ENCODE measurements at places on chromosomes 2 and 18.

- peak; percentile 6 for ATAC-seq
Observed at GRCh38 chr2:218370410-218371063, 11.5 kb upstream of the SLC11A1 start.

- no peak for ATAC-seq
Observed at GRCh38 chr2:57726294-57726693, 320.3 kb upstream of the VRK2 start.

DNA sequence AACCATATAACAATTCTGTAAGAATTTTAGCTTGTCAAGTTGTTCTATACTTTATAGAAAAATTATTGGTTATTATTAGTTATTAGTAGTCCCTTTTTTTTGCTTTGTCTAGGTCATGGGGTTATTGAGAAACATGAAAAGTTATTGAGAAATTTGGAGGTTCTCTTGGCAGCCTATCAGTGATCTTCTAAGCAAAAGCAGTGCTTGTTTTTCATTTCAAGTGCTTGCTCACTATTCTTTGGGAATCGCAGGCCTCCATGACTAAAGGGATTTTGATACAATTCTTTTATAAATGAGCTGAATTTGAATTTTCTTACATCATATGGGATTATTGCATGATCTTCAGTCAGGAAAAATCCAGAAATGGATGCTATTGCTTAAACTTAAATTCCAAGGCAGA lies 25.8 kb downstream of the PLEKHA3 start:
- ATAC-seq, result no peak

DNA sequence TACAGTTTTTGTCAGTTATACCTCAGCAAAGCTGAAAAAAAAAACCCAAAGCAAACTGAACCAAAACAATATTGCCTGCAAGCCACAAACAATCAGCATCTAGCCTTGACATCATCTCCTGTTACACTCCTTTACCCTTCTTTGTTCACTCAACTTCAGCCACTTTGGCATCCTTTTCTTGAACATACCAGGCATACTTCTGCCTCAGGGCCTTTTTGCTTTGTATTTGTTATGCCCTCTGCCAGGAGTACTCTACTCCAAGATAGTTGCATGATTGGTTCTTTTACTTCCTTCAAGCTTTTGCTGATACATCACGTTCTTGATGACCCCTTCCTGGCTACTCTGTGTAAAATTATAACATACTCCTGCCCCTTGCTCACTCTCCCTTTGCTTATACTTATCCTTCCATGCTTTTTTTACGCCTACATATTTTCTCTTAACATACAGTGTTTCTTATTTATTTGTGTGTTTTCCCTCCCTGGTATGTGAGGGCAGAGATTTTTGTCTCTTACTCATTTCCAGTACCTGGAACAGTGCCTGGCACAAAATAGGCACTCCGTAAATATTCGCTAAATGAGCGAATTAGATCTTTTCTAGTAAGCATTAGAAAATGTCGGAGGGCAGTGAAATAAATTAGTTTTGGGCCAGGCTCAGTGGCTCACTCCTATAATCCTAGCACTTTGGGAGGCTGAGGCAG lies 12.7 kb downstream of the ABI2 start:
- no peak for ATAC-seq

DNA sequence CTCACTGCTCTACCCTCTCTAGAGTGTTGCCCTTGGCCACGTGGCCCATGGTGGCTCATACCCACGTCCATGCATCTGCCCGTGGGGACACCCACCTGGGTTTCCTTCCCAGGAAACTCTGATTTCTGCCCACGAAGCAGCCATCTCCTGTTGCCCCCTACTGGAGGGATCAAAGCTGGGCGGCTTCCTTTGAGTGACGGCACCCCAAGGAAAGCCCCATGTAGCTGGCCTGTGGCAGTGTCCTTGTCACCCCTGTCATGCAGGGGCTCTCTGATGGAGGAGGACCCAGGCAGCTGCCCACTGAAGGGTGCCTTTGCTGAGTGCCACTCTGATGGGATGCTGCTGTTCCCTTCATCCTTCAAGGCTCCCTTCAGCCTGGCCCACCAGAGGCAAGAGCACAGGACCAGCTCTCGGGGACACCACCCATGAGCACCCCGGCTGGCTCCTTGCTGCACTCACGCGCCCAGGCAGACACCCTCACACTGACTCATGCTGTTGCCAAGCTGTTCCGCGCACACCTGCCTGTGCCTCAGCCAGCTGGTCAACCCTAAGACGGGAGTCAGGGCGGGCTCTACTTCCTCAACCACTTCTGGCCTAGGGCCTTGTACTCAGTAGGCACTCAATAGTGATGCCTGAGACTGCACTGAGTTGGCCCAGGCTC lies 101.1 kb downstream of the CTIF start:
- peak; percentile 93 for ATAC-seq

GRCh38 chr2:151855111-151855510 lies 26.9 kb upstream of the ARL5A start:
- no peak for ATAC-seq

DNA sequence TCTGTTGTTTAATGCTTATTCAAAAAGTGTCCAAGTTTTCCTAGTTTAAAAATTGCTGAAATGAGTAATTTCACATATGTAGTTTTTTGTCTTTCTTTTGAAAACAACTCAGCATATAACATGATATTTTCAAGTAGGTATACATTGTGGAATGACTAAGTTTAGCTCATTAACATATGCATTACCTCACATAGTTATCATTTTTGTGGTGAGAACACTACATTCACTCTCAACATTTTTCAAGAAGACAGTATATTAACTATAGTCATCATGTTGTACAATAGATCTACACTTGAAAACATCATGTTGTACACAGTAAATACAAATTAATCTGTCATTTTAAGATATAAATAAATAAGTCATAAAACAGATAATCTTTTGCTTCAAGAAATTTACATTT lies 340.0 kb downstream of the CCDC85A start:
- ATAC-seq, result no peak

DNA sequence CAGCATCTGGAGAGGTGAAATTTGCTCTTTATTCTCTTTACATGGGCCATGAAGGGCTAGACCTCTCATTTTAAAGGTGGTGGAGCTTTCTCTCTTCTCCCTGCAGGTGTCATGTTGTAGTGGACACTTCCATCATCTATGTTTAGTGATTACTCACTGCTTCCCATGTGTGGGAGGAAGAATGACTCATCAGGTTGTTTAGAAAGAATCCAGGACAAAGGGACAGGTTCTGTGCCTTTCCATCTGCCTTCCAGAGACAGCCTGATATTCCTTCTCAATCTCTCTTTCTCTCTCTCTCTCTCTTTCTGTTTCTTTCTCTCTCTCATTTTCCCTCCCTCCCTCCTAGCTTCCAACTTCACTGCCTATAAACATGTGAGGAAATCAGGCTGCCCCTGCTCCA lies 38.7 kb downstream of the SCG2 start:
- peak; percentile 77 for ATAC-seq

DNA sequence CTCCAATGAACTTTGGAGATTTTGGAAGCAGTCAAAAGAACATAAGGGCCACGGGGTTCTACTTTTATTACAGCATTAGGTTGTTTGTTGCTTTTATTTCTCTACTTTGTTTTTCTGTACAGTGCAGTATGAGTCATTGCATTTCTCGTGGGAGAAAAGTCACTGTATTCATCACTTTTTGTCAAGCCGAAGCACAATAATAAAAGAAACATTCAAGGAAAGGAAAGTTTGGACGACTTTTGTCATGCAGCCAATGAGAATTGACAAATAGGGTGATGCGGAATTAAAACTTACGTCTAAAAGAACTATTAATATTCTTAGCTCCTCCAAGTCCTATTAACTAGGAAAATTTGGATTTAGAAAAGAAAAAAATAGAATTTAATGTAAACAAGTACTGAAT lies 209.9 kb downstream of the TMEM182 start:
- no peak for ATAC-seq

GRCh38 chr2:222861411-222862105 lies 722 bp downstream of the ACSL3 start:
- ATAC-seq, result peak; percentile 42

- no peak for ATAC-seq
Observed at GRCh38 chr18:5467671-5468070, 76.1 kb downstream of the EPB41L3 start.

DNA sequence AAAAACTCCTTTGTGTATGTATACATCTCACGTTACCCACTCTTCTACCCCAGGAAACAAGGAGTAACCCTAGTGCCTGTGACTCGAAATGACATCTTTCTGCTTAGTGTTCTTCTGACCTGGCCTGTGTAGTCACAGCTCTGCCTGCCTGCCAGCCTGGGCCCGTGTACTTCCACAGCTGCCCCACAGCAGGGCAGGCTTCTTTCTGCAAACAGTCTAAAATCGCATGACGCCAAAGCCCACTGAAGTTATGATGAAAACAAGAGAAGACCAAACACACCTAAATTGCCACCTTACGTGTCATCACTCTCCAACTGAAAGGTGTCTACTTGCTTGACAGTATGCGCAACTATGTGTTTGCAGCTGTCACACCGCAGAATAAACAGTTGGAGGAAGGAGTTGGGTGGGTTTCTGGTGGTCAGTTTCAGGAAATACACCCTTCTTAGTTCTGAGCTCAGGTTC lies 1.5 kb downstream of the GAREM1 start:
- peak; percentile 32 for ATAC-seq

DNA sequence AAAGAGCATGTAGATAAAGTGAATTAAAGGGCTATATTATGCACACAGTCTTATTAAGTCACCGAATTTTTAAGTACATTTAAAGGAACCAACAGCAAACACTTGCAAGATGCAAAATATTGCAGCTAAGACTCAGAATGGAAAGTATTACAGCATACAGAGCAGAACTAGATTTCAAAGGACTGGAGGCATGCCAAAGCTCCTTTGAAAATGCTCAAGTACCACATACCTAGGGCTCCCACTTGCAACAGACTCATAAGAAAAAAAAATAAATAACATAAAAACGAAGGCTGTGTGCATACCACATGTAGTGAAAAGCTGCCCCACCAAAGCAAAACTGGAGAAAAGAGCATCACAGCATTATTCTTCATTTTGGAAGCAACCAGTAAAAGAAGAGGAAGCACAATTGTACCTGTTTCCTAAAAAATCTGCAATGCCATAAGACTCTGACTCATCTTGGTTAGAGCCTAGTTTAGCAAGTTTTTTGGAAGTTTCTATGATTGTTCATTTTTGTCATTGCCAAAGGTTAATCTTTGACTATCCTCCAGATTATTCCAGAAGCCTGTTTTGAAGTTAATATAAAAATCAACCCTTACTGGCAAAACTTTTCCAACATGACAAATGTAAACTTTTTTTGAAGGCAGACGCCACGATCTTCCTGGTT lies 306.0 kb upstream of the COL3A1 start:
- ATAC-seq, result no peak

DNA sequence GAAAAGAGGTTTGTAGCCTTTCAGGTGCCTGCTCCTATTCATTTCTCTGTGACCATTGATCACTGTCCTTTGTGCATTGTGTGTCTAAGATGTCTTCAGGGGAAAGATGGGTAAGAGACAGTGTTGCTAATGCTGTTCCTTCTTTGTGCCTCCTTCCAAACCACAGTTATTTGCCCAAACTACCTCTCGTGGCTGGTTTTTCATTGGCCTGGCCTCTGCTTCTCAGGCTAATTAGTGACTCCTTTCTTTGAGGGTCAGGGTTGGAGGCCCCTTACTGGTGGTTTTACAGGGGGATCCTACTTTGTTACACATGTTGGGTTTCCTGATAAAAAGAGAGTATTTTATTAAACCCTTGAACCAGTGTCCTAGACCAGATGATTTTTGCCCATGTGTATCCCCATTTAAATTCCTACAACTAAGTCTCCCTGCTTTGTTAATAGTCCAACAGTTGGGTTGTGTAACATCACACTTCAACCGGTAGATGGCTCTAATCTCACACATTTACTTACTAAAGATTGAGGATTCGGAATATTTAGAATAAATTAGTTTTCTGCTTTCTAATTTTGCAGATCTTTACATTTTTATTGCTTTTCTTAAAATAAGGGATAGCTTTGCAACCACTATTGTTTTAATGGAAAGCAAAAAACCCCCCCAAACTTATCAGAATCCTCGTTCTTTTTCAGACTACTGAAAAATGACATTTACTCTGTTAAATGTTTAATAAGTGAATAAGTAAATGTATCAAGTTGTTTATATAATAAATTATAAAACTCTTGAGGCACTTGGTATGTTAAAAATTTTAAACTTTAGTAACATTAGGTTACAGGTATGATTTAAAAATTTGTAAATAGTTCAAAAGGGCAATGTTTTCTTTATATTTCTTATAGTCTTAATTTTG lies 2.4 kb downstream of the MARS2 start:
- no peak for ATAC-seq

DNA sequence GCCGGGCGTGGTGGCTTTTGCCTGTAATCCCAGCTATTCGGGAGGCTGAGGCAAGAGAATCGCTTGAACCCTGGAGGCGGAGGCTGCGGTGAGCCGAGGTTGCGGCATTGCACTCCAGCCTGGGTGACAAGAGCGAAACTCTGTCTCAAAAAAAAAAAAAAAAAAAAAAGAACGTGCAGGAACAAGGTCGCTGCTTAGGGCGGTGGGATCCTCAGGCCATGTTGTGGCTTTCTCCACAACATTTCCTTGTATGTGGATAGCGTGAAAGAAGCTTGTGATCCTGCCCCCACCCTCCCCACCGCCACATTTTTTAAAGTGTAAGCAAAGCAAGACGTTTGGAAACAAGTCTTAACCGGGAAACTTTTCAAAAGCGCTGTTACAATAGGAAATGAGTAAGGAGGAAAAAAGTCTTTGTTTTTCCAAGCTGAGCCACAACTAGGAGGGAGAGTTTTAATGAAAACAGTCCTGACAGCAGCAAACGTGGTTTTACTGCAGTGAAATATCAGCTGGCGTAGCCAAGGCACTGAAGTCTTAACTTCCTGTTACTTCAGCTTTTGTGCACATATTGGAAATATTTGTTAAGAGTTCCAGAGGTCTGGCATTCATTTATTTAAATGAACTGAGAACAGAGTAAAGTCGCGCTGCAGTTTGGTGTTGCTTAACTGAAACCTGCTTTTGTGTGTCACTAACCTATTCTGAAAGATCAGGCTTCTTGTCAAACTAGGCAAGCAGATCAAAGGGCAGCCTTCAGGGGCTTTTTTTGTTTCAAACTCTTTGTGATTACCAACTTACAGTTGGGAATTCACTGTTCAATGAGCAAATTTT lies 3.8 kb downstream of the TGIF1 start:
- peak; percentile 20 for ATAC-seq

DNA sequence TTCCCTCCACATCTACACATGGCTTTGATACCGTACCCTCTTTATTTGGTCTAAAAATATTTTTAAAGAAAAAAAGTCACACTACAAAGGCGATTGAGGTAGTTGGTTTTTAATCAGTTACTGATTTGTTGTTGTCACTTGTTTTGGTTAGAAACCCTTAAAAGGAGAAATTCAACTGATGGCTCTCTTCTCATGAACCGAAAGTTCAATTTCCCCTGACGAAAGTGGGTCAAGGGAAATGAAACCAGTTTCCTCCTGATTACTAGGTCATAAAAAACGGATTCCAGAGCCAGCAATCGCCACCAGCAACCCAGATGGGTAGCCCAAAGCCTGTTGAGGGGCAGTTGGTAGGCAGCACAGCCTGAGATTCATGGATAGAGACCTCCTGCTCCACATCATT lies 63.2 kb downstream of the DLGAP1 start:
- no peak for ATAC-seq
